ELF-1 (cell line): ENCODE measurements at places on chromosomes 6 and 20.
A peak's percentile ranks its signal among the peaks of the same experiment; 100 is the strongest.

DNA sequence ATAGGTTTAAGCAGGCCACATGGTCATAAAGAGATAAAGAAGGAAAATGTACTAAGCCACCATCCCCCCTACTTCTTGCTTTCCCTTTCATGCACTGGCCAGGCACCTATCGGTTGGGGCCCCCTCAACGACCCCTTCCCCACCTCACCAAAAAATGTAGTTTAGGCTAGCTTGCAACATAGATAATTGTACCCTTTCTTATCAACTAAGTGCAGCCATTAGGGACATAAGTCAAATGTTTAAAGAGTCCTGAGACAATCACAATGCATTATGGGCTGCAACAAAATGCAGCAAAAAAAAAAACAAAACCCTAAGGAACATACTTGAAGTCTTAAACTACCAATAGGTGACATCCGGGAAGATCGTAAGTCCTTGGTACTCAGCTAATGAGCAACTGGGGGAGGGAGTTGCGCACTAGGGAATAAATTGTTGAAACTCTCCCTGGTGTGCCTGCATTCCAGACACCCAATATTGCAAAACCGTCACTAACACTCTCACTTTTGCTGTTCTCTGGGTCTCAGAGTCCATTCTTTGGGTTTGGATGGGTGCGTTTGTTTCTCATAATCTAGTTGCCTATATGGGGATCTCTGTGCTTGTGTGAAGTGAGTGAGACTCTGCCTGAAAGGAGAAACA lies 12.4 kb upstream of the HLA-G start:
- no peak for DNase-seq

- no peak for DNase-seq
Observed at GRCh38 chr6:72363844-72364740, 257.8 kb upstream of the KCNQ5 start.

- peak; percentile 22 for DNase-seq
Observed at GRCh38 chr6:153790048-153790447, 249.0 kb upstream of the OPRM1 start.

GRCh38 chr6:41443616-41444525 lies 102.3 kb upstream of the FOXP4 start:
- no peak for DNase-seq

- no peak for DNase-seq
Observed at GRCh38 chr20:7003598-7003997, 236.1 kb downstream of the BMP2 start.

DNA sequence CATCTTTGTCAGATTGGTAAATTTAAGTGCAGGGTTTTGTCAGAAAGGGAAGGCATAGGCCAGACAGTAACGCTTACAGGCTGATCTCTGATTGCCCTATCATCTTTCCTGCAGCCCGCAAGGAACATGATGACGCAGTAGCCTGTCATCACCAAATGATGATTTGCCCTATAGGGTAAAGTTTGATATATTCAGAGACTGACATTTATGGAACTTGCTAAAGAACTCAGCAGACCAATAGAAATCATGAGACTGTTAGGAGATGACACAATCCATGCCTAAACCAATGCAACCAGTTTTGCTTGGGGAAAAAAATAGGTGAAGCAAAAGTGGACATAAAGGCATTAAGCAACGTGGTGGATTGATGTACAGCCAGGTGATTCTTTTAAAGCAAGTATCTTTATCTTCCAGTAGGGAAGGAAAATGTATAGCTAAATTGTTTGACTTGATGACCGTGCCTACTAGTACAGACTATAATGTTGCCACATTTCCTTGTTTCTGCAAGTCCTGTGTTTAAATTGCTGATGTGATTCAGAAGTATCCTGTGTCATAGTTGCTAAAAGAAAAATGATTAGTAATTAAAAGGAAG lies 2.4 kb downstream of the NUS1 start:
- no peak for DNase-seq

- no peak for DNase-seq
Observed at GRCh38 chr6:170505306-170505705, 47.8 kb downstream of the PSMB1 start.

- no peak for DNase-seq
Observed at GRCh38 chr6:78511009-78511408, 356.3 kb upstream of the IRAK1BP1 start.

GRCh38 chr6:119683031-119683430 lies 333.5 kb upstream of the MAN1A1 start:
- peak; percentile 52 for DNase-seq

- no peak for DNase-seq
Observed at GRCh38 chr6:116924245-116924644, 47.2 kb downstream of the RFX6 start.

DNA sequence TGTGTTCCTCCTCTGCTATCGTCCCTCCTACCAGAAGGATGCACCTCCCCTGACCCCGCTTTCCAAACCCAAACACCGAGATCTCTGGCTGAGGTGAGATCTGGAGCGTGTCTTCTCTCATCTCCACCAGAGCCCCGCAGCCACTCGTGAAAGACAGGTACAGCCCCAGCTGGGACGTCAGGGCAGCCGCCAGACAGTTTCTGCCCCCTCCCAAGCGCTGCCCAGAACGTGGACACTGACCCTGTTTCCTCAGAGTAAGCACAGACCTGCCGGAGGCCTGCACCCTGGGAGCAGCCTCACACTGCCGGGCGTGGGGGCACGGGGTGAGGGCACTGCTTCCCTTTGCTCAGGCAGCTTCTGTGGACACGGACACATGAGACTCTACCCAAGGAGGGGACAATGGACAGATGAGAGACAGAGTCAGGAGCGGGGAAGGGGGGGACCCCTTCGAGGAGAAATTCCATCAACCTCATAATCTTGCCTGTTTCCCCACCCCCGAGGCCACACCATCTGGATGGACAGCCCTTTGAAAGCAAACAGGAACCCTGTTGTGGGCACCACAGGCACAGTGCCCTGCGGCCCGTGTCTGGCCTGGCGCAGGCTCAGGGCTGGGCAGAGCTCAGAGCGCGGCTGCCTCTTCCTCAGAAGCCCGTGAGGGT lies 210.6 kb downstream of the DLL1 start:
- no peak for DNase-seq

DNA sequence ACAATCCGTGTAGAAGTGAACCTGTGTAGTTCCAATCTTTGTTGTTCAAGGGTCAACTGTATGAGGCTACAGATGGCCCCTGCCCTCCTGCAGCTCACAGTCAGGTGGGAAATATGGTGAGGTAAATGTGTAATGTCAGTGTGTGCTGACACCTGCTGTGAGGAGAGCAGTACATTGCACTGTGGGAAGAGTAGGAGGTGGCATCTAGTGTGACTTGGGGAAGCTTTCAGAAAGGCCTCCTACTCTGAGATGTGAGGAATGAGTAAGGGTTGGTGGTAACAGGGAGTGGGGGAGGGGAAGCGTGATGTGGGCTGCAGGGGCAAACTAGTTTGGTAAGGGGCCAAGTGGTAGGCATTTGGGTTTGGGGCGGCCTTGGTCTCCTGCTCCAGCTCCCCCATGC lies 188.8 kb downstream of the FARS2 start:
- DNase-seq, result no peak
